ENCODE measurements at places on chromosomes 7 and 10. TPM values are rescaled to one million over a fixed set of nuclear protein-coding genes. Genes with fewer than 3 reads are reported as not detected.

The GPR15LG gene
- 0.64 TPM for total RNA-seq

The IFIT1B gene
- 3.0 TPM for total RNA-seq

The PYROXD2 gene
- 17.6 TPM for total RNA-seq

The FFAR4 gene
- total RNA-seq, result 0.23 TPM

The OR2A5 gene
- not detected for total RNA-seq

The CNNM1 gene
- 1.8 TPM for total RNA-seq

The OR2A1 gene
- 0.29 TPM for total RNA-seq

The MET gene
- 42.0 TPM for total RNA-seq

Data from metanephros (tissue), 2 donors.